ENCODE measurements at places on chromosomes 11 and 22.

DNA sequence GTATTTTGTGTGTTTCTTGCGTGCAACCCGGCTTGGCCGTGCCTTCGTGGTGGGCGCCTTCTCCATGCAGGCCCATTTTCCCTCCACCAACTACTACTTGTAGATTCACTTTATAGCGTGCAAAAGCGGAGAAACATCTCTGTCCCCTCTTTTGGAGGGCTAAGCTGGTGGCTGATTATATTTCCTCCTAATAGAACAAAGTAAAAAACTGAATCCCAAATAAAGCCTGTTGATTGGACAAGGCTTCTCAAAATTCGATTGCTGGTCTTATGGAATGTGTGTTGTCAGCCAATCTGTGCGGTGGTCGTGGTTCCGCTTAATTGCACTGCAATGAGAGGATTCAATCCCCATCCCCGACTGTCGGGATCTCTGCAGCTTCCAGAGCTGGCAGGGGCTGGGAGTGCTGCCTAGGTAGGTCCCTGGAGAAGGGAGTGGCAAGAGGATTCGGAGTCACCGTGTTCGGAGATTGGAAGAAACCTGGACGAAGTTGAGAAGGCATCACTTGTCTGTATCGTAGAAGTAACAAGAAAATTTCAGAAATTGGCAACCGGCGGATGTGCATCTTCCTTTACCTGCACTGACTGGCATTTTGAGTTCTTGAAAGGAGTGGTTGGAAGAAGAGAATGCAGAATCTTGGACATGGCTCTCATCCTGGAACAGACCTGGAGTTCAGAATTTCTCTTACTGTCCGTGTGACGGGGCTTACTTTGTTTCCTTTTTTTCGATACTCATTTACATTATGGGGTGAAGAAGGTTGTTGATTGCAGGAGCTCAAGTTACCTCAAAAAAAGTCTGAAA lies 1.1 kb downstream of the HMGXB4 start:
- peak; percentile 29 for DNase-seq

GRCh38 chr22:30204742-30205111 lies 41.8 kb downstream of the LIF start:
- DNase-seq: peak; percentile 96

- DNase-seq: no peak
Observed at GRCh38 chr11:97445561-97445960, 1055.7 kb downstream of the JRKL start.

GRCh38 chr11:80349997-80350396 lies 909.2 kb upstream of the TENM4 start:
- DNase-seq: no peak

DNA sequence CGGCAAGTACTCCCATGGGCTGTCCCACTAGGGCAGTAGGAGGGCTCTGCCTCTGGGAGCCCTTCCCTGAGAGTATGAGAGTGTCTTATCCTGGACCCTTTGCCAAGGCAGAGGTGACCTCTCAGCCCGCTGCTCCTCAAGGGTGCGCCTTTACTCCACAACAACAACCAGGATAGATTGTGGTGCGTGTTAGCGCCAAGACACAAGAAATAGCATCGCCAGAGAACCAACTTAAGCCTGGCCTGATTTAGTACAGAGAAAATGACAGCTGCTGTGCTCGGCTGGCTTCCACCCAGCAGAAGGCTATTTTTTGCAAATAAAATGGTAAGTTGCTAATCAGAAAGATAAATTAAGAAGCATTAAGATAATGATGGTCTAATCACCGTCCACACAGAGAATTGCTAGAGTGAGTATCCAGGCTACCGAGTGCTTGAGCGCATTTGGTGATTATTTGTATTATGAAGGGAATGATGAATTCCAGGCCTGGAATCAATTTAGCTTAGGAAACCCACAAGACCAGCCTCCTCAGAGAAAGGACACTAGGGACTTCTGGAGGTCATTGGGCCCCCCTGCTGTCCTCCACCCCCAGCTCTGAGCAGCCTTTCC lies 119.8 kb downstream of the PKNOX2 start:
- no peak for DNase-seq

DNA sequence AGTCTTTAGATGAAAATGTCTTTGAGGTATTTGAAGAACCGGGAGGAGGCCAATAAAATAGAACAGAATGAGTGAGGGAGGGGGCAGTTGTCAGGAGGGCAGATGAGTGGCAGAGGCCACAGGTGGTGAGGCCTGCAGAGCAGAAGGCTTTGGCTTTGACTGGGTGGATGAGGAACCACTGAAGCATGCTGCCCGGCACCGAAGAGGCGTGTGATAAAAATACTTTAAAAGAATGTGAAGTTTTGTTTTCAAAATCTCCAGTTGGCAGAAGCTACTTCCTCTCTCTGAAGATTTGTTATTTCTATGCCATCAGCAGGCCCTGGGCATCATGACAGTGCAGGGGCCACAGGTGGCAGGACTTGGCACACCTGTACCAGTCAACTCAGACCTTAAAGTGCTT lies 6.3 kb downstream of the MS4A12 start:
- DNase-seq: no peak
